ENCODE measurements at places on chromosomes 4 and X. TPM values are rescaled to one million over a fixed set of nuclear protein-coding genes. Genes with fewer than 3 reads are reported as not detected.

The CLGN gene
- 11.6 TPM for total RNA-seq

The POF1B gene
- total RNA-seq: not detected

The SSX1 gene
- total RNA-seq: not detected

The MAML3 gene
- total RNA-seq: 2.3 TPM

The SCML2 gene
- 1.7 TPM for total RNA-seq

The GLUD2 gene
- 2.2 TPM for total RNA-seq

The CSN1S1 gene
- total RNA-seq: not detected

The KLF8 gene
- total RNA-seq: 2.8 TPM

The CT45A10 gene
- not detected for total RNA-seq

The MAGEB2 gene
- total RNA-seq: not detected

The PSAPL1 gene
- not detected for total RNA-seq

The UGT2A1 gene
- not detected for total RNA-seq

The EFHC2 gene
- total RNA-seq: 0.29 TPM

The DDX53 gene
- not detected for total RNA-seq

The MAGEB1 gene
- total RNA-seq: not detected

The LDOC1 gene
- total RNA-seq: 6.8 TPM

The DOK7 gene
- 0.17 TPM for total RNA-seq

The SPATA18 gene
- total RNA-seq: 44.8 TPM

The PRKG2 gene
- 23.3 TPM for total RNA-seq

The MAGEA9B gene
- total RNA-seq: not detected

The GATA1 gene
- not detected for total RNA-seq

The FUNDC1 gene
- total RNA-seq: 11.4 TPM

The ITIH6 gene
- not detected for total RNA-seq

The PNCK gene
- 1.2 TPM for total RNA-seq

The AMOT gene
- total RNA-seq: 21.0 TPM

The CYP2U1 gene
- 14.1 TPM for total RNA-seq

The CSAG1 gene
- not detected for total RNA-seq

The NSD2 gene
- 64.0 TPM for total RNA-seq

The AADAT gene
- total RNA-seq: 3.9 TPM

All from smooth muscle cell of trachea (primary cell).